Germinal center (tissue), 1 donor: ENCODE measurements at places on chromosomes 12 and 14.

DNA sequence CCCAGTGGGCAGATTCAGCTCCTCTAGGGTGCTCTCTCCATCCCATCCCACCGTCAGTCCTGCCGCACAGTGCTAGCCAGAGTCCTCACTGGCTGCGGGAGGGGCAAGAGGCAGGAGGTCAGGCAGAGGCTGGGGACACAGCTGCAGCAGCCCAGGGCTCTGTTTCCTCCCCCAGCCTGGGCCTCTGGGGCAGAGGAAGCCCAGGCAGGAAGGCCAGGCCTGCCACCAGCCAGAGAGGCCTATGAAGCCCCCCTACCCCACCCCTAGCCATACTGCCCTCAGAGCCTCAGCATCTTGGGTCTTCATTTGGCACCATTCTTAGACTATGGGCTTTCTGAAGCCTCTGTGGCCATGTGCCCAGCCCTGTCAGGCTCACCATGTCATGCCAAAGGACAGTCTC lies 3.4 kb downstream of the ACVRL1 start:
- no peak for DNase-seq

DNA sequence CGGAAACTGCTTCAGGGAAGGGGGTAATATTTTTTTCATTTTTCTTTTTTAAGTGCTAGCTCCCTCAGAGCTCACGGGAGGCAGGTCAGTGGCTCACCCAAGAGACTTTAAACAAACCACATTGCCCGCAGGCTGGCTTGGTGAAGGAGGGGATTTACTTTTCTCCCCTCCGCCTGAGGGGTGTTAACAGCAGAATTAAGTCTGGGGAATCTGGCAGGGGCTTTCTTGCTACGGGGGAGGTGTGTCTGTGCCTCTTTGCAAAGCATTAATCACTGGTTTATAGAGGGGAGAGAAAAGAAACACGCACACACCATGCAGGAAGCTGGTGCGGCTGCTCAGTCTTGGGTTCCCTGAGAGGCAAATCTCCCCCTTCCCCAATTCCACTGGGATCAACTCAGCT lies 26.2 kb upstream of the TBX3 start:
- no peak for DNase-seq

DNA sequence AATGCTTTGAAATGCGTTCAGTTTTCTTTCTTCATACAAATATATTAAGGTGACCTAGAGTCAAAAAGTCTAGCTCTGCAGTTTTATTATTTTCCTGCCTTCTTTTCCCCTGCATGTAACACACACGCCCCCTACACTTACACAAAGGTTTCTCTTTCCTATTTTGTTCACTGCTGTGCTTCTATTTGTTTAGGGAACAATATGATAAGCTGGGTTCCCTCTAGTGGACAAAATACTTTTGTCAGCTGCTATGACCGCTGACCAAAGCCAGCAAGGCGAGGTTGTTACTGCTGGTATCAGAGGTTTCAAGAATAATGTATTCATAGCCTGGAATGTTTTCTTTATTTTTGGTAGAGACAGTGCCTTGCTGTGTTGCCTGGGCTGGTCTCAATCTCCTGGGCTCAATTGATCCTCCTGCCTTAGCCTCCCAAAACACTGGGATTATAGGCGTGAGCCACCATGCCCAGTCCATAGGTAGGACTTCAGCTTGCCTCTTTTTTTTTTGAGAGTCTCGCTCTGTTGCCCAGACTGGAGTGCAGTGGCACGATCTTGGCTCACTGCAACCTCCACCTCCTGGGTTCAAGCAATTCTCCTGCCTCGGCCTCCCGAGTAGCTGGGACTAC lies 33.4 kb downstream of the FNTB start:
- no peak for DNase-seq

- DNase-seq, result no peak
These were observed 27.2 kb downstream of the NOC4L start for GRCh38 chr12:132171293-132171967.

DNA sequence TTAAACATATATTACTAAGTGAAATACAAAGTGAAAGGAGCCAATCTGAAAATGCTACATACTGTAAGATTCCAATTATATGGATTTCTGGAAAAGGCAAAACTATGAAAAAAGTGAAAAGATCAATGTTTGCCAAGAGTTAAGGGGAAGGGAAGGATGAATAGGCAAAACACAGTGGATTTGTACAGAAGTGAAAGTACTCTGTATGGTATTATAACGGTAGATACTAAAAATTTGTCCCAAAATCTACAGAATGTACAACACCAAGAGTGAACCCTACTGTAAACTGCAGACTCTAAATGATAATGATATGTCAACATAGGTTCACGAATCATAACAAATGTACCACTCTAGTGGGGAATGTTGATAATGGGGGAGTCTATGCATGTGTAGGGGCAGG lies 17.8 kb downstream of the EEA1 start:
- no peak for DNase-seq

DNA sequence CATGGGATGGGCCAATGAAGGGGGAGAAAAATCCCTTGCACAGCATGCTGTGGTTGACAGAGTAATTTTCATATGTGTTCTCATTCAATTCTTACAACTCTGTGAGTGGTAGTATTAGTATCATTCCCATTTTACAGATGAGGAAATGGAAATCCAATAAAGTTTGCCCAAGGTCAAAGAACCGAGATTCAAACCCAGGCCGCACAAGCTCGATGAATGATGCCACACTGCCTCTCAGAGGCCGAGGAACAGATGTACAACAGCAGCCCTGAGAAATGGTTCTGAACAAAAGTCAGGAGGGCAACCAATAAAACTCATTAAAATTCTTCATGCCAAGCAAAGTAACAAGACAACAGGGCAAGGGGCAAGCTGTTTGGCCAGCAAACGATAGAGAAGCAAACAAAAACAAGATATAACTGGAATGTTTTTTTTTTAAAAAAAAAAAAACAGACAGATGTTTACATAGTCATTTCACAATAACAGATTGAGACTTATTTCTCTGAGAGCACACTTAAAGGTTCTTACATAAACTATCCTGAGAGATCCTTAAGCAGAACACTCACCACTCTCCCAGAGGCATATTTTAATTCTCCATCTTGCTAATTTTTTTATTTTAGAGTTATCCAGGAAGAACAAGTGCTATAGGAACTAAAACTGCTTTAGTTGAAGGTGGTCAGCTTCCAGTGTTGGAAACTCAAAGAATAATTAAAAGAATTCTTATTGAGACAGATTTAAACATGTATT lies 85.8 kb downstream of the EXOC5 start:
- no peak for DNase-seq

GRCh38 chr14:61486930-61487495 lies 165.6 kb downstream of the PRKCH start:
- no peak for DNase-seq

- DNase-seq, result no peak
These were observed 11.5 kb downstream of the ARHGEF40 start for GRCh38 chr14:21081521-21082142.
